ENCODE measurements at places on chromosomes 3 and 15.

DNA sequence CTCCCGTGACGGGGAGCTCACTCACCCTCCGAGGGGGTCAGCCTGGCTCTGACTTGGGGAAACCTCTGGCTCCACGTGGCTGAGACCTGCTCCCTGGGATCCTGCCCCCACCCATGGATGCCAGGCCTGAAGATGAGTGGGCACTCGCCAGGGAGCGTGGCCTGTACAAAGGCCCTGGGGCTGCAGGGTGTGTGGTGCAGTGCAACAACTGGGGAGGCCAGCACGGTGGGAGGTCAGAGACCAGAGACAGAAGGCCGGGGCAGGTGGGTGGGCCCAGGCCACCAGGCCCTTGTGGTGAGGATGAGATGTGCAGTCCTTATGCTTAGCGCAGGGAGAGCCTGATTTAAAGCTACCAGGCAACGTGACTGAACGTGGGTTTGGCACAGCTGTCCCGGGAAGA lies 5.0 kb downstream of the DNAJB8 start:
- no peak for DNase-seq

DNA sequence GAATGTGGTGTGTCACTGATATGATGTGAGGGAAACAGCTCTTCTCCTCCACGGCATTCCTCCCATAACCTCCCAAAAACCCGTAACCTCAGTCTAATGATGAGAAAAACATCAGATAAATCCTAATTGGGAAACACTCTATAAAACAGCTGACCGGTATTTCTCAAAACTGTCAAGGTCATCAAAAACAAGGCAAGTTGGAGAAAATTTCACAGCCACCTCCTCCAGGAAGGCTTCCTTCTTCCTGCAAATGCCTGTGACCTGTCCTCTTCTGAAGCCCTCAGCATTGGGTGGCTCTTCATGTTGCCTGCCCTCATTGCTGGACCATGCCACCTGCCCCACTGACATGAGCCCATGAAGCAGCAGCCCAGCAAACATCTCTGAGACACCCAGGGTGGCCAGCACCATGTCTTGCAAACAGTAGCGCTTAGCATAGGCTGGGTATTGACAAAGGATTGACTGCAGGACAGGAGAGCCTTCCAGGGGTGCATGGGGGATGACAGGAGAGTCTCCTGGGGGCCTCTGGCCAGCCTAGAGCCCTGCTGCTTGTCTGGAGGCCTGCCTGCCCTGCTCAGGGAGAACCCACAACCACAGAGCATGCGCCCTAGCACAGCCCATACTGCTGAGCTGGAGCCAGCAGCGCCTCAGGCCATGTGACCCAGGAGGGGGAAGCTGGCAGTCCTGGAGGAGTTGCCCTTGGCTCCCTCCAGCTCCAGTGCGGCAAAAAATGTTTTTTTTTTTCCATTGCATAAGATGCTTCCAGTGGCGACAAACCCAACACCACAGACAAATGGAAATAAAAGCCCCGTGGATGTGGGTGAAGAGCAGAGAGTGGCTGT lies 49.7 kb downstream of the XXYLT1 start:
- peak; percentile 87 for DNase-seq

- no peak for DNase-seq
Observed at GRCh38 chr3:185933374-185934173, 4.2 kb downstream of the TRA2B start.

DNA sequence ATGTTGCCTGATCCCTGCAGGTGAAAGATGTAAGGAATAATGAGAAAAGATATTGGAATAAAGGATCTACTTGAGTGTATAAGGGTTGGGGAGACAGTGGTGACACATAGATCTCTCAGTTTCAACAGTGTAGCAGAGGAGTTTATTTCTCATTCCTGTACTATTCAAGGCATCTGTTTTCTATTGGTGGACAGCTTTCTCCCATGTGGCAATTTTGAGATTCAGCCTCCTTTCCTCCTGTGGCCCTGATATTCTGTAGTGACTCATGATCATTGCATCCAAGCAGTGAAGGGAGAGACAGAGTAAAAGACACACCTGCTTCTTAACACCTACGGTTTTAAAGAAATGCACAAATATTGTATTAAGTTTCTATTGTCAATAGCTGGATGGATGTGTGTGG lies 327.6 kb downstream of the GRM7 start:
- no peak for DNase-seq

DNA sequence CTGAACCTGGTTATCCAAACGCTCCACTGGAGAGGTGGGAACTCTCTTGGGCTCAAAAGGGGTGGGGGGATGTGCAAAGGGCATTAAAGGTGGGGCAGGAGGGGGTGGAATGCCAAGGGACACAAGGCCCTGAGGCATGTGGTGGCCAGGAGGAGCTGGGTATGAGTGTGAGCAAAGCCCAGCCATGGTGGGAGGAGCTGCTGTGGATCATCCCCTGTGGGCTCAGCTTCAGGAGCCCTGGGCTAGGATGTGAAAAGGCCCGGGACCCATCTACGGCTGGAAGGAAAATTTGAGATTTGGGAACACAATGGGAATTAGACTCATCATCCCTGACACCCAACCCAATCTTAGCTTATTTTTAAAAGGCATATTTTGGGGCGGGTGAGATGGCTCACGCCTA lies 33.3 kb downstream of the MGLL start:
- DNase-seq = no peak

GRCh38 chr3:78820542-78820941 lies 947.3 kb downstream of the ROBO1 start:
- no peak for DNase-seq

Measured in fibroblast of gingiva (primary cell).